CD4-positive, alpha-beta T cell treated with Interleukin-10 for 1 hour (primary cell): ENCODE measurements at places on chromosomes 3 and 15.

DNA sequence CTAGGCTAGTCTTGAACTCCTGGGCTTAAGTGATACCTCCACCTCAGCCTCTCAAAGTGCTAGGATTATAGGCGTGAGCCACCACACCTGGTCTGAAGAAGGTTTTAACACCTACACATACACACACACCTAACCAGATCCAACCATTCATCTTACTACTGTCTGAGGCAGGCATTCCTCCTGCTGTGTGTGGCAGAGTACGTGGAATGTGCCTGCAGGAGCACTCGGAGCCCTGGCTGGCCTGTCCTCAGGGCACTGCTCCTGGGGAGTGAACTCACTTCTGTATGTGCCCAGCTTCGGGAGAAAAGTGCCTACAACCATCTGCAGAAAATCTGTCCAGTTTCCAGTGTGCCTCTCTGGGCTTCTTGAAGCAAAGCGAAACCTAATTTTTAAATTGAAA, 58.2 kb upstream of the LIMD1 start:
- no peak for DNase-seq

- DNase-seq, result no peak
These were observed 26.3 kb downstream of the CHST2 start for GRCh38 chr3:143145906-143146305.

DNA sequence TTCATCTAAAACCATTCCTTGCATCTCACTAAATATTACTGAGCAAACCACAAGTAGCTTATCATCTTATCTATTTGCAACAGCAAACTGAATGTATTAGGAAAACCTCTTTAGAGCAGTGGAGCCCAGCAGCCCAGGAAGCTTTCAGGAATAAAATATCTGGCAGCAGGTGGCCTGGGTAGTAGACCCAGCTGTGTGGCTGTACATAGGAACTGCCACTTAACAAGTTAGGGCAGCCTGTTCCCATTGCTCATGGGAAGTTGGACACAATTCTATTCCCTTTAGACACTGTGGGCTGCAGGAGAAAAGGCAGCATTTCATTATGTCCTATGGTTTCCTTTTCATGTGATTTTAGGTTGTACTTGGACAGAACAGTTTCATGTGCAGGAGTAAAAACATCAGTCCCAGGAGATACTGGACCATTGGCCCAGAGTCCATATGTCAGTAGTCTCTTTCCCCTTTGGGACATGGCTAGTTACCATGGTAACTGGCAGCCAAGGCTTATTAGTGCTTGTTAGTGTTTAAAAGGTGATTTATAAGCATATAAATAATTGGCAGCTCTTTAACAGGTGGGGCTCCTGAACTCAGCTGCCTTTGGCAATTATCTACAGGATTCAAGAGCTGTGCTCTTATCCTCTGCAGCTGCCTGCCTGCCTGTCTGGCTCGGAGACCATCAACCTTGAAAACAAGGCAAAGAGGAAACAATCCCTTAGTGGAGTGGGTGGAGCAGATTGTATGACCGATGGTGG, 28.9 kb upstream of the LSAMP start:
- DNase-seq, result no peak

- DNase-seq, result no peak
These were observed 198.2 kb downstream of the SSR3 start for GRCh38 chr3:156356537-156357363.

GRCh38 chr3:156899951-156900350, 73.8 kb downstream of the LEKR1 start:
- no peak for DNase-seq

- DNase-seq, result no peak
These were observed 61.5 kb upstream of the CORO2B start for GRCh38 chr15:68517285-68517761.

- no peak for DNase-seq
These were observed 347.7 kb upstream of the TGFBR2 start for GRCh38 chr3:30258426-30259392.

DNA sequence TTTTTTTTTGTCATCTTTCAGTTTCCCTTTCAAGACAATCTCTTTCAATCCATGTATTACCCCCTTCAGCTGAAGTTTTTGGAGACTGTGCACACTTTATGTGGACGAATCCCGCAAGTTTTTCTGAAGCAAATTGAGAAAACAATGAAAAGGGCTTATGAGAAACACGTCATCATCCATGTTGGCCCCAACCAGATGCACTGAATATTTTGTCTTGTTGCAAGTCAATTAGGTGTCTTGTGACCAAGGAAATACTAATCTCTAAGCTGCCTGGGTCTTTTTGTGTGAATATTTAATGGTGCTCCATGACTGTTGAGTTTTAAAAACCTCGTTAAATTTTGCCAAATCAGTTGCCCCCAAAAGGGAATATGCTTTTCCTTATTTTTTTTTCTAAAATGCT, 21.7 kb upstream of the PPP4R2 start:
- DNase-seq, result no peak

GRCh38 chr3:169478566-169479313, 184.8 kb downstream of the MECOM start:
- no peak for DNase-seq

DNA sequence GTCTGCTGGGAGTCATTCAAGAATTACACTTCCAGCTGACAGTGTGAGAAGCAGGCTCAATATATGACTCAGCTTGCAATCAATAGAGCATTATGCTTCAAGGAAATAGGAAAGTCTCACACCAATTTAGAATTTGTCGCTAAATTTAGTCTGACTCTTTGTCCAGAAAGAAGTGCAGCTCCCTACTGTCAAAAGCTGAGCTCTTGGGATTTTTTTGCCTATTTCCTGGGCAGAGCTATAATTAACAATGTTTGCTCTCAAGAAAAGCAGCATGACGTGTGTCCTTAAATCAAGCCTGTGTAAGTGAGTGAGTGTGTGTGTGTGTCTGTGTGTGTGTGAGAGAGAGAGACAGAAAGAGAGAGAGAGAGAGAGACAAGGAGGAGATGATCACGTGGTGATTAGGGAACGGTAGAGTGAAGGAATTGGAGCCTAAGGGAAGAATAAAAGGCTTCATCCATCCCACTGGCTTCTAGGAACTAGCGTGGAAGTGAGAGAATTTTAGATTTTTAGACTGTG, 16.4 kb upstream of the SLC35G2 start:
- no peak for DNase-seq

GRCh38 chr3:122902326-122902725, 107.5 kb downstream of the SLC49A4 start:
- DNase-seq, result no peak

- DNase-seq, result no peak
These were observed 6.9 kb downstream of the PLXND1 start for GRCh38 chr3:129599607-129600006.

- no peak for DNase-seq
These were observed 78.2 kb downstream of the VGLL4 start for GRCh38 chr3:11565492-11565891.

GRCh38 chr3:94356581-94356980, 293.7 kb downstream of the NSUN3 start:
- DNase-seq, result no peak

DNA sequence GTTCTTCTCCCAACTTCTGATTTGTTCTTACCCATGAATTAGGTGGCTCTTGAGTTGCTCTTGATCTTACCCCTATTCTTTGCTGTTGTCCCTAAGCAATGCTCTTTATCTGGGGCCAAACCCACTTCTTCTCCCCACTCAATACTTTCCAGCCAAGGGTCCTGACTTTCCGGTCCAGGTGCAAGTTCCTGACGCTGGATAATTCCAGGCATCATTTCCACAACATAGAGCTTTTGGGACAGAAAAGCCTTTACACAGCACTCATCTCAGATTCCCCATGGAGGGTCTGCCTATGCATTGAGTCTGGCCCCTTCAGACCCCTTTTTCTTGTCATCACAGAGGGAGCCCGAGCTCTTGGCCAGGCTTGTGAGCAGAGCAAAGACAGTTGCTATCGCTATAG, 85.4 kb upstream of the BOC start:
- no peak for DNase-seq

GRCh38 chr15:27124287-27124871, 153.4 kb downstream of the GABRG3 start:
- no peak for DNase-seq

DNA sequence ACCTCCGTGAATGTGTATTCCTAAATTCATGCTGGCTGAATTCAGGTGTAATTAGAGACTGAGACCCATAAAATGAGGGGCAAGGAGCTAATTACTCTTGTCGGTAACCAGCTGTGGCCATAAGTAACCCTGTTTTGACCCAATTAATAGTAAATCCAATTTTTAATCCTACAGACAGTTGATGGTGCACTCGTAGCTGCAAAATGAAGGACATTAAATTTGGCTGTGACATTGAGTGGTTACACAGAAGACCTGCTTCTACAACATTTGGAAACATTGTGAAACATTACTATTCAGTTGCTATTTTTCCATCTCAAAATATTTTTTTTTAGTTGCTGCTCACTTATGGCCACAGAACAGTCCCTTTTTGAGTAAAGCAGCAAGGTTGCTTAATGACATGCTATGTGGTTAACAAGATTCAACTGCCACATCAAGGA, 33.0 kb downstream of the MBNL1 start:
- DNase-seq, result no peak

DNA sequence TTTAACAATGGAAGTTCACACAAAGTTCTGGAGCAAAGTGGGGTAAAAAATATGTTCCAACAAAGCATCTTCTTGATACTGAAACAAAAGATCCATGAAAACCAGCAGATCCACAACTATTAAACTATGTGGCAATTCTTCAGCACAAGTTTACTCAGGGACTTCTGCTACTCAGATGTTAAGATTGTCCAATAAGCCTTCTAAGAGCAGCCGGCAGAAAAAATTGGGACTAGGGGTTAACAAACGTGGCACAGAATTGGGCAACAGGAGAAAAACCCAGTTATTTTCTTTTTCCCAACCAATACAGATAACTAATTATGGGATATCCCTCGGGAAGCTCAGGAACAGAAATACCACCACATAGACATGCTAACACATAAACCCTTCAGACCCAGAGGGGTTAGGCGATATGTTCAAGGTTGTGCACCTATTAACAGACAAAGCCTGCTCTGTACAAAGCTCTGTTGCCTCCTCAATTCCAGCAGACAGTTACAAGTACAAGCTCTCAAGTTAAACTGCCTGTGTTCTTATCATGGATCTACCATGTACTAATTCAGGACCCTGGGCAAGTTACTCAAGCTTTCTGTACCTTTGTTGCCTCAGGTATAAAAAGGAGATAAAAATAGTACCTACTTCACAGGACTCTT, 6.8 kb downstream of the SSR3 start:
- DNase-seq, result no peak

- no peak for DNase-seq
These were observed 18.6 kb downstream of the SPCS1 start for GRCh38 chr3:52724511-52724910.

- DNase-seq, result no peak
These were observed 122.0 kb upstream of the ONECUT1 start for GRCh38 chr15:52912172-52912571.

DNA sequence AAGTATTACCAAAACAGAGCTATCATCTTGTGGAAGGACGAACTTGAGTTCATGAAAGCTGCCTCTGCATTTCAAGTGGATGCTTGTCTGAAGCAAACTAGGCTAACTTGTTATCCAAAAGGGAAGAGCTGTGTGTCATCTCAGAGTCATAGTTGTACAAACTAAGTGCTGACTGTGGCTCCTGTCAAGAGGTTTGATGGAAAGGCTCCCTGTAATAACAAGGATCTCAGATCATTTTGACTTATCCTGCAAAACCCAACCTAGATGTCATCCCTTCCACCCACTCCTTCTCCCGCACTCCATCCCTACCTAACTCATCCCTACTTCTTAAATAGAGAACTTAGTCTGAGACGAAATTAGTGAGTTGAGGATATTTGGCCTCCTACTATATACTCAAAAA, 110.8 kb downstream of the NR2E3 start:
- no peak for DNase-seq

DNA sequence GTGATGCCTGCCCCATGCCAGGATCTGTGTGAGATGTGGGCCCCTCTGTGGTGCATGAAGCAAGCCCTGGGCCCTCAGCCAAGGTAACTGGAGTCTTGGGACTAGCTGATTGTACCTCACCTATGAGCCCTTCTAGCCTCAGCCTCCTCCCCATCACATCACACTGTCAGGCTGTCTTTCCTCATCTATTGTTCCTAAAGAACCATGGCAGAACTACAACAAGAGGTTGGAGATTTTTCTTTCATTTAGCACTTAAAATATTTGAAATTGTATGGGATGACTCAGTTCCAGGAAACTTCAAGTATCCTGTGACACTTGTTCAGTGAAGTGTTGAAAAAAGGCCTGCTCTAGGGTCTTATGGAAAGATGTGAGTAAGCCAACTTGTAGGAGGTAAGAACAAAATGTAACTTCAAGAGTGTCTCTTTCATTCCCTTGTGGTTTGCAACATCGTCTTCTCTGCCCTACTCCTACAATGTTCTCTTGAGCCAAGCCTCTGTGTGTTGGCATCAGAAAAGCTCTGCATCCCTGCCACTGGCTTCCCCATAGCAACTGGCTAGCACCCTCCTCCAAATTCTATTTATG, 58.7 kb upstream of the TIPARP start:
- no peak for DNase-seq

GRCh38 chr3:188706176-188706575, 465.6 kb upstream of the TPRG1 start:
- no peak for DNase-seq

DNA sequence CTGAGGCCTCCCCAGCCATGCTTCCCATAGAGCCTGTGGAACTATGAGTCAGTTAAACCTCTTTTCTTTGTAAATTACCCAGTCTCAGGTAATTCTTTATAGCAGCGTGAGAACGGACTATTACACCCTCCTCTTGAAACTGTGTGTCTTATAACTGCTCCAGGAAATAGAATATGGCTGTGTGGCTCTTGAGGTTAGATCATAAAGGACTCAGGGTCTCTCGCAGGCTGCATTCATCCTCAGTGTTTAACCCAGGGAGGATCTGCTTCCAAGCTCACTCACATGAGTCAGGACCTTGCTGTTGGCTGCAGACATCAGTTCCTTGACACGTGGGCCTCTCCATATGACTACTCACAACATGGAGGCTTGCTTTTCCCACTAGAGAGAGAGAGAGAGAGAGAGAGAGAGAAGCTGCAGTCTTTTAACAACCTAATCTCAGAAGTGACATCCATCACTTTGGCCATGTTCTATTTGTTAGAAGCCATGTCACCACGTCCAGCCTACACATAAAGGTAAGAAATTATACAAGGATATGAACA, 114.3 kb upstream of the UBE2E1 start:
- DNase-seq, result no peak

DNA sequence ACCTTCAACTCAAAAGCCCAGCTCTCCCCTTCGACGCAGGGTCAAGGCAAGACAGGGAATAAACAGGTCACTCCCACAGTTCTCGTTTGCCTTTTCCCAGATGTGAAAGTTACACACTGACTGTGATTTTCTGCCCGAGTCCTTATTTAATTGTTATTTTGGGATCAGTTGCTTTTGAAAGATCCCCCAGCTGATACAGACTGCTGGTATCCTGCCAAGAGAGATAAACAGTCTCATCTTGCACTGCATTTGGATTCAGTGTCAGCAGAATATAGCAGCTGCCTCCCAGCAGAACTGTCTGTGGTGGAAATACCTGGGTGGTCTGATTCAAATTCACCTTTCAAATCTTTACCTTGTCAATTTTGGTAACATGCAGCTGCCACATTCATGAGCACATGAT, 56.0 kb upstream of the FAM3D start:
- DNase-seq, result no peak

GRCh38 chr3:119395923-119396358, 67.5 kb downstream of the TMEM39A start:
- no peak for DNase-seq
